Activated naive CD4-positive, alpha-beta T cell treated with Interleukin-2 at 50 U/mL for 16 hours (primary cell): ENCODE measurements at places on chromosomes 11 and 22.
A peak's percentile ranks its signal among the peaks of the same experiment; 100 is the strongest.

DNA sequence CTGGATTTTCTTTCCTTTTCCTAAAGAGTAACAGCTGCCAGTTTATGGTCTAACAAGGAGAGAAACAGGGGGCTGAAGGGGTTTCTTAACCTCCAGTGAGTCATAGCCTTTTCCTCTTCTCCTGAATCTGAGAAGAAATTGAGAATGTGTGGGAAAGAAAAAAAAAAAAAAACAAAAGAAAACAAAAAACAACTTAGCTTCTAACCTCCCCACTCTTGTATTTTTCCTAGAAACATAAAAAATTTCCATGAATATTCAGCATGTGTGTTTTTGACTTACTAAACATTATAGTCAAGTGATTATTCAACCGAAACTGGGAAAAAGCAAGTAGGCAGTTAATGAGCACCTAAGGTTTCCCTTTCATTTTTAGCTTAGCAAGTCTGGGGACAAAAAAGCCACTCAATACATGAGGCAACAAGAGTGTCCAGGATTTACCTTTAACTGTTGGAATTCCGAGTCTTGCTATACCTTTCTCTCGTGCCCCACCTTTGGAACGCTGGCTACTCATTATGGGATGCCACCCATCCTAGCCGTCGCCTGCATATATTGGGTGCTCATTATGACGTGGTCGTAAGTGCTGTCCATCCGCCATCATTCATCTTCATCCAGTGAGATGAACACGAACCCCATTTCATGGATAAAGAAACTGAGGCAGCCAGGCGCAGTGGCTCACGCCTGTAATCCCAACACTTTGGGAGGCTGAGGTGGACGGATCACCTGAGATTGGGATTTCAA, 2.4 kb downstream of the ASPHD2 start:
- no peak for DNase-seq

DNA sequence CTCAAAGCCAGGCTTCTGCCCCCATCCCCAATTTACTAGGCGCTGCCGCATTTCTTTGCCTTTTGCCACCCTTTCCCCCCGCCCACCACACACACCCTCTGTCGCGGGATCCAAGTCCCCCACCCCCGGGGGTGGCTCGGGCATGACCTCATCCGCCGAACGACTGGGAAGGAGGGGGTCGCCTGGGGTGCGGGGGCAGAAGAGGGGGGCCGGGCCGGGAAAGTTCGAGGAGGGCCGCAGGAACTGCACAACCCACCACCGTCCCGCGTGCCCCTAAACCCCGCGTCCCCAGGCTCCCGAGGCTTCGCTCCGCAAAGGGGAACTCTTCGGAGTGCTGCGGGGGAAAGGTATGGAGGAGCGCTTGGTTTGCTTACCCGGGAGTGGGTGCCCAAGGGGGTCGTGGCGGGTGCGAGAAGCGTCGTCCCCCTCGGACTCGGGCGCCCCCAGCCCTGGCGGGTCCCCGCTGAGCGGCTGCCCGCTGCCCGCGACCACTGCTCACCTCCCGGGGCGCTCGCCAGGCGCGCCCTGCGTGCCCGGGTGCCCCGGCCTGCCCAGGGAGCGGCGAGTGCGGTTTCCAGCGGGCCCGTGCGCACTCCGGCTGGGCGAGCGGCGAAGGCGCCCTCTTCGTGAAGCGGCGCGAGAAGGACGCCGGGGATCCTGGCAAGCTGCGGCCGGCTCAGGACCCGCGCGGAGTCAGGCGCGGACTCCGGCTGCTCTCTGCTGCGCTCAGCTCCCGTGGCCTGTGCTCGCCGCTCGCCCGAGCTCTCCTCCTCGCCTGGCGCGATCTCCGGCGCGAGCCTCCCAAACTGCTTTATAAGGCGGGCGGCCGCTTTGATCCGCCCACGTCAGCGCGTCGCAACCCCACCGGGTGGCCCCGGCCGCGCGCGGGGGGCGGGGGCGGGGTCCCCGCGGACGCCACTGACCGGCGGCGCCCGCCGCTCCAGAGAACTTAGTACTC, 4.0 kb upstream of the WNT11 start:
- DNase-seq: peak; percentile 15

- peak; percentile 63 for DNase-seq
These were observed 99.4 kb downstream of the MIAT start for GRCh38 chr22:26756675-26757293.

GRCh38 chr11:2482204-2482603, 37.4 kb downstream of the KCNQ1 start:
- DNase-seq: no peak

- no peak for DNase-seq
These were observed 11.0 kb upstream of the MICALL1 start for GRCh38 chr22:37894939-37895670.

DNA sequence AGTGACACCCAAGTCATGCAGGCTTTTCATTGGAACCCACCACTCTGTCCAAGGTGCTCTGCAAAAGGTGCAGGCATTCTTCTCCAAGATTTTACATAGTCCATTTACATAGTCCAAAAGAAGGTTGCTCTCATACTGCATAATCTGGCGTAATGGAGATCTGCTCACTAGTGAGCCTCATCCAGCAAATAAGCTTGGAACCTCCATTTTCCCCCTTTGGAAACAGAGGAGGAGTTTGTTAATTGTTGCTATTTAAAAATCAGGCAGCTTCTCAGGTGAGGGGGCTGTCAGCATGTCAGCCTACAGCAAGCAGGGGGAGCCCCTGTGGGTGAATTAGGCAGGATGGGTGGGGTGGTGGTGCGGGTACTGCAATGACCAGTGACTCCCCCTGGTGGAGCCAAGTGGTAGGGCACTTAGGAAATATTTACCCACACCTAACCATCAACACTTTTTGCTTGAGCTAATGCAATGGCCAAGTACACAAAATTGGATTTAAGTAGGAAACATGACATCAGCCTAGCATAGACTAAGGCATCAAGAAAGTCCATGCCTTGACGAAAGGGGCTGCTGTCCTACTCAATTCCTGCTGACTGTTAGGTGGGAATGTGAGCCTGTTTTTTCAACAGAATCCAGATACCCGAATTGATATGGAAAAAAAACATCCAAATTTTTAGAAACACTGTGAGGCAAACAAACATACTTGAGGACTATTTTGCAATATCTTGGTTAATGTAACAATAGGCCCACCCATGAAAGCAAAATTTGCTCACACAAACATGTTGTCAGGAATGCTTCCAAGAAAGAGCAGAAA, 64.5 kb downstream of the AMBRA1 start:
- peak; percentile 75 for DNase-seq

GRCh38 chr22:22386602-22387385, 121.7 kb downstream of the ZNF280B start:
- no peak for DNase-seq

GRCh38 chr11:27423125-27423524, 49.5 kb downstream of the LGR4 start:
- no peak for DNase-seq

- DNase-seq: no peak
These were observed 7.3 kb upstream of the TEAD1 start for GRCh38 chr11:12666915-12667314.

DNA sequence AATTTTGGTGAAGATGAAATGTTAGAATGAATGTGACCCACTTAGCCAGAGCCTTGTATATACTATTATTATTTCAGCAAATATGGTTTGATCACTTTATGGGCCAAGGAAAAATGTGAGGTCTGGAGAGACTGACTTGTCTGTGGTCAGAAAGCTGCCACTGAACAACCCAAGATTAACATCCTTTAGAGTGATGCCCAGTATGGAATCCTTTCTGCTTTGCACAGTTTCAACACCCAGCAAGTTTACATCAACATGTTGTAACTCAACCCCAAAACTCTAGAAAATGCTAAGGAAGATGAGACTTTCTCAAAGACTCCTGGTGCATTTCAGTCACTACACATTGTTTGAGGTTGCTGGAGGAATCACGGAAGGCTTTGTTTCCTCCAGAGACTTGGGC, 107.7 kb downstream of the SNX19 start:
- no peak for DNase-seq

GRCh38 chr22:38193580-38193979, 8.2 kb upstream of the MAFF start:
- no peak for DNase-seq

GRCh38 chr22:50267591-50268390, 2.4 kb downstream of the MAPK11 start:
- DNase-seq: peak; percentile 58

DNA sequence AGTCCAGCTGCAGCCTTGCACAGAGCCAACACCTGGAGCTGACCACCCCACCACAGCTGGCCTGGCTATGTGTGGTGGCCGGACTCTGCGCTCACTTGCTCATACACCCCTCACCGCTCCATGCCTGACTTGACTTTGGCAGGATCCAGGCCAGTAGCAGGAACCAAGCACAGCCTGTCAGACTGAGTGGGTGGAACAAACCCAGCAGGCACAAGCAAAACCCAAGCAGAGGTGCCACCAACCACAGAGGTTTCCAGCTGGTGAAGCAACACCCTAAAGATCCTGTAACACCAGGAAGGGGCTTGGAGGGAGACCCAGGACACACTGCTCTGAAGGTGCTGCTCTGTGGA, 44.9 kb upstream of the WNT11 start:
- no peak for DNase-seq

DNA sequence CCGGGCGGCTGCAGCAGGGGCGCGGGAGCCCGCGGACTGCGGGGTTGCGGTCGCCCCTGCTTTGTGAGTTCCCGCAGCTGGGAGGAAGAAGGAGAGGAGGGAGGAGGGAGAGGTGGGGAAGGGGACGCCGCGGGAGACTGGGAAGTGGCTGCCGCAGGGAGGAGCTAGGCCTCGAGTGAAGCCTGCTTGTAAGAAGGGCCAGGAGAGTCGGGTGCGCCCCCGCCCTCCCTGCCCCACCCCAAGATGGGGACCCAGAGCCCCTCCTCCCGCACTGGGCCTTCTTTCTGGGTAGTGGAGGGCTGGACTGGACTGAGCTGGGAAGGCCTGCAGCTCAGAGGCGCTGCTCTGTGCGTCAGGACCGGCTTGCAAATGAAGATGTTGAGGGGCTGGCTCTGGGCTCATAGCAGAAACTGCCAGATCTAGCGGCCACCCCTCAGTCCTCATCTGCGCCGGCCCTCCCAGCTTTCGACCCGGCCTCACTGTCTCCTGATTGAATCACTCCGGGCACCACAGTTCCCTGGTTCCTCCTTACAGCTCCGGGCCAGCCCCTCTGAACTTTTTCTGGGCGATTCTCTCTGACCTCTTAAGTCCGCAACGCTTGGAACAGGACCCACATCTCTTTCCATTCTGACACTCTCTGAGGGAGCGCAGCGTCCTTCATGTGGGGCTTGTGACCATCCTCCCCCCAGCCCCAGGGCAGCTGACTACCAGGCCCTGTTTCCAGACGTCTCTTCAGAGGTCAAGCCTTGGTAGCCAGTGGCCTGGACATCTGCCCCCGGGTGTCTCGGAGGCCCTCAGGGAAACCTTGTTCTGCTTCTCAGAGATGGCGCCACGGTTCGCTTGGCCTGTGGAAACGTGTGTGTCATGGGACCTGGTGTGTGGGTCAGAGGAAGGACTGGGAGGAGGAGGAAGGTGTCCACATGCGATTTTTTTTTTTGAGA, 21.9 kb downstream of the SERPINH1 start:
- peak; percentile 9 for DNase-seq

DNA sequence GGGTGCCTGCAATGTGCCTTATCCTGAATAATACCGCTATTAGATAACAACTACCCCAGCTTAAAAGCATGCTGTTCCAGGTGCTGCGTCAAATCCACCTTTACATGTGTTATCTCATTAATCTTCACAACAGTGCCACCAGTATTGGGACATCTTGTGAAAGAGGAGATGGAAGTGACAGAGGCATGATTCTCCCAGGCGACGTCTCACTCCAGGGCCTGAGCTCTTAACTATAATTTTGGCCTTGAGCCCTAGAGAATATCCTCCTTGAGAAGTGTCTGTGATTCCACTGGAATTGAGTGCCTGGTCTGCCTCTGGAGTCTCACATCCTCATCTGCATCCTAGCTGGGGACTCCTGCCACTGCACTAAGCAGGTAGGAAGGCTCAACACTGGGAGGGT, 43.8 kb downstream of the RPL27A start:
- no peak for DNase-seq

GRCh38 chr11:36374726-36375125, 78.6 kb downstream of the PRR5L start:
- DNase-seq: no peak

DNA sequence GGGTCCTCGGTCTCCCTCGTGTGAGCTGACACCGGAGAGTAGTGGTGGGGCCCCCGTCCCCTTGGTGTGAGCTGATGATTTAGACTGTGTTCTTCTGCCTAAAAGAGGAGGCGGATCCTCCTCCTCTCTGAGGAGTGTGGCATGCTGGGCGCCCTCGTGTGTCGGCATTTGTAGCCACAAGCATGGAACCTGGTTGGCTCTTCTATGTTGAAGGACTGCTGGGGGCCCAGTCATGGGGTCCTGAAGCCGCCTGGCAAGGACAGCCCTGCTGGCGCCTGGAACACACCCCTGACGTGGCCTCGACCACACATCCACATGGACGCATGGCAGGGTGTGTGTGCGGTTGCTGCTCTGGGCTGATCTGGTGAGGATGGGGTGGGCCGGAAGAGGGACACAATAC, 50.2 kb downstream of the AP2A2 start:
- DNase-seq: no peak

- no peak for DNase-seq
These were observed 1072.6 kb downstream of the OPCML start for GRCh38 chr11:132459736-132460135.

DNA sequence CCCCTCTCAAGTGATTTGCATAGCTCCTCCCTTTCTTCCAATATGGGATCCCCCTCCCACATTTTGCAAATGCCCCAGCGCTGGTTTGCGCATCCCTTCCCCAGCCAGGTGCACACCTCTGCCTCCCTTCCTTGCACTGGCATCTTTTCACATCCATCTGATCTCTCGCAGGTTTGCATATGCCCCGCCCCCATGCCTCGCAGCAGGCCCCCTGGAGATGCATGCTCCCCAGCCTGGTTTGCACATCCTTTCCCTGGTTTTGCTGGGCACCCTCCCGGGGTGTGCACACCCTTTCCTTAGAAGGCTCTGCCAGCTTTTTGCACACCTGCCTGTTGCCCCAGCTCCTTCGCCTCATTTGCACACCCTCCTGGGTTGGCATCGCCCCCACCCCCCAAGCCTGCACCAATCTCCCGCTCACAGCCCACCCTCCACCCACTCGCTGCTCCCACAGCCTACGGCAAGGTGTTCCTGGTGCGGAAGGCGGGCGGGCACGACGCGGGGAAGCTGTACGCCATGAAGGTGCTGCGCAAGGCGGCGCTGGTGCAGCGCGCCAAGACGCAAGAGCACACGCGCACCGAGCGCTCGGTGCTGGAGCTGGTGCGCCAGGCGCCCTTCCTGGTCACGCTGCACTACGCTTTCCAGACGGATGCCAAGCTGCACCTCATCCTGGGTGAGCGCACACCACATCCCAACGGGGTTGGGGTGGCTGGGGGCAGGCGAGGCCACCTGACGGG, 917 bp downstream of the RPS6KA4 start:
- peak; percentile 27 for DNase-seq

- DNase-seq: no peak
These were observed 355 bp upstream of the AP1B1 start for GRCh38 chr22:29388759-29389090.

GRCh38 chr22:46660604-46661201, 40.5 kb downstream of the GRAMD4 start:
- DNase-seq: peak; percentile 33
